NCI-H1417 (cell line): ENCODE measurements at places on chromosomes 1 and 21.

DNA sequence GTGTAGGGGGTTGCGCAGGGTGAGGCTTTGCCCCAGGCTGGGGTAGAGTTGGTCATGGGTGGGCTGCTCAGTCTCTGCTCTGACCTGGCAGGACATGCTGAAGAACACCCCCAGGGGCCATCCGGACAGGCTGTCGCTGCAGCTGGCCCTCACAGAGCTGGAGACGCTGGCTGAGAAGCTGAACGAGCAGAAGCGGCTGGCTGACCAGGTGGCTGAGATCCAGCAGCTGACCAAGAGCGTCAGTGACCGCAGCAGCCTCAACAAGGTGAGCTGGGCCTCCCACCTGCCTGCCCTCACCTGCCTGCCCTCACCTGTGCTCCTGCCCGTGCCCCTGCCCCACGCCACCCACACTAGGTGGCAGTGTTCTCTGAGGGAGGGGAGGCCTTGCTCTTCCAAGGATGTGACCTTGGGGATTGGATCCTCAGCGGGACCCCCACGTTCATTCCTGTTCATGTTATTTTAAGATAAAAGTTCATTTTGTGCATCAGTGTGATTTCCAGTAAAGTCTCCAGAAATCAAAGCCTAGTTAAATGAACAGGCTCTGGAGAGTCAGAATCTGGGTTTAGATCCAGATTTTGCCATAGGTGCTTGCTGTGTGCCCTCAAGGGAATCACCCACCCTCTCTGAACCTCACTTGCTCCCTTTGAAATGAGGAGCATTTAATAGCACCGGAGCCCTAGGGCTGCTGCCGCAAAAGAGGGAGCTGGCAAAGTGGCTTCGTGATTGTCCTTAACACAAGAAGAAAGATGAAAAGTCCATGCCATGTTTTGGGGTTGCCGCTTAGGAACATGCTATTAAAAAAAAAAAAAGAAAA lies 87.9 kb downstream of the ARHGEF10L start:
- DNase-seq: no peak

- DNase-seq: no peak
Measured at GRCh38 chr21:38243732-38244406, 12.9 kb upstream of the KCNJ15 start.

DNA sequence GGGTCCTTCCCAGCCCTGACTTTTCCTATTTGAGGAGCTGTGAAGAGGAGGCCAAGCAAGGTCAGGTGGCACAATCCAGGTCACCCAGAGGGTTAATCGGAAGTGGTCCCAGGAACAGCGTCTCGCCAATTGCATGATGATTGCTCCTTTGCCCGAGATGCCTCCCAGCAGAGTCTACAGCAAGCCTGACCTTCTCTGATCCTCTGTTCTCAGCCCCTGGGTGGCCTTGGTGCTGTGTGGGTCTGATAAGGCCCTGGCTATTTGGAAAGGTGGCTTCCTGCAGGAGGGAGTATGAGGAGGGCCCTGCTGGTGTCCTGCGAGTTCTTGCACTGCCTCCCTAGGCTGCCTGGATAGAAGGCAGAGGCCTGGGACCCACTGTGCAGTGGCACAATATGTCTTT lies 116.2 kb downstream of the FOXD2 start:
- no peak for DNase-seq

GRCh38 chr1:46043458-46044017 lies 88.9 kb downstream of the PIK3R3 start:
- DNase-seq: no peak

DNA sequence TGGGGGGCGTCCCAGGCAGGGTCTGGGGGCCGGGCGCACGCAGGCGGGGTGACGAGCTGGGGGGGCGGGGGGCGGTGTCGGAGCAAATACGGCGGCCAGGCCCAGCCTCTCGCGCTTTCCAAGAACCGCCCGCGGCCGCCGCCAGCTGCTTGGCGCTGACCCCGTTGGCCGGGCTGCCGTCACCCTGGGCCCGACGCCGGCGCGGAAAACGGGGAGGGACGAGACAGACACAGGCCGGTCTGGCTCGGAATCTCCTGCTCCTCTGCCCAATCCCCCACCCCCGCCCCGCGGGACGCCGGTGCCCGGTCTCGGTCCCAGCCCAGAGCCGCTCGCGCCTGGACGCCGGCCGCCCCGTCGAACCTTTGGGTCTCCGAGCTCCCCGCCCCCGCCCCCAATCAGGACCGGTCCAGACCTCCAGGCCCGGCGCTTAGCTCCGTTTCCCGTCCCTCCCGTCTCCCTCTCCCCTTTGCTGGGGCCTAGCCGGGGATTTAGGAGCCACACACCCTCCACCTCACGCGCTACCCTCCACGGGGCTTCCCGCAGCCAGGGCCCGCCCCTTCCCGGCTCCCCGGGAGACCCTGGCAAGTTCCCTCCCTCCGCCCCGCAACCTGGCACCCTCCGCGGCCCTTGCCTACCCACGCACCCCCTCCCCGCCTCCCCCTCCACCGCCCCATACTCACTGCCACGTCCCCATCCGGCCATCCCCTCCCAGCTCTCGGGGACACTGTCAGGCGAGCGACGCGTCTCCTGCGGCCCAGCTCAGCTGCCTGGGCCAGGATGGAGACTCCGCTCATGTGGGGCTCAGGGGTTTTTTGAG lies 800 bp upstream of the MMP23B start:
- DNase-seq: no peak

DNA sequence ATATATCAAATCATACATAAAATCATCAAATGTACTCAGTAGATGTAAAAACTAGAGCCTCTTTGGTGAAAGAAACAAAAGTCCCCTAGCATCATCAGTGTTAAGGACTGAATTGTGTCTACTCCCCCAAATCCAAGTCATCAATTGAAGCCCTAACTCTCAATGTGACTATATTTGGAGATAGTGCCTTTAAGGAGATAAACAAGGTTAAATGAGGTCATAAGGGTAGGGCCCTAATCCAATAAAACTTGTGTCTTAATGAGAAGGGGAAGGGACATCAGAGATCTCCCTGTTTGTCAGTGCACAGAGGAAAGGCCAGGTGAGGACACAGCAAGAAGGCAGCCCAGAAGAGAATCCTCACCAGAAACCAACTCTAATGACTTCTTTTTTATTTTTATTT lies 33.5 kb downstream of the USP24 start:
- DNase-seq: no peak

GRCh38 chr1:210397681-210398080 lies 69.0 kb downstream of the HHAT start:
- DNase-seq: no peak

GRCh38 chr1:79792219-79792930 lies 785.8 kb upstream of the ADGRL4 start:
- no peak for DNase-seq

- no peak for DNase-seq
Measured at GRCh38 chr1:50637460-50637859, 214.2 kb upstream of the DMRTA2 start.

GRCh38 chr1:59673573-59674450 lies 140.9 kb upstream of the HOOK1 start:
- DNase-seq: no peak

DNA sequence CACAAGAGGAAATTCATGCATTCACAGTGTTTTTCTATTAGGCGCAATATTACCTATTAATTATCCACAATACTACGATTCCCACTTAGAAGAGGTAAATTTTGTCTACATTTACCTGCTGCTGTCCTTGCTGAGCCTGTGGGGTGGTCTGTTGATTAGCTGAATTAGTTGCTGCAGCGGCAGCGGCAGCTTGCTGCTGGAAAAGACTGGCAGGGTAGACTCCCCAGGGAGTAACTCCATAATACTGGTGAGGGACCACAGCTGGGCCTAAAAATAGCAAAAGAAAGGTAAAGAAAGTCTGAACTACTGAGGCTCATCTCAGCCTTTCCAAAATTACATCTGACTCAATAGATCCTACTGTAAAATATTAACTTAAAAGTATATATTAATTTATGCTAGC lies 66.0 kb upstream of the SDC3 start:
- peak; percentile 29 for DNase-seq

DNA sequence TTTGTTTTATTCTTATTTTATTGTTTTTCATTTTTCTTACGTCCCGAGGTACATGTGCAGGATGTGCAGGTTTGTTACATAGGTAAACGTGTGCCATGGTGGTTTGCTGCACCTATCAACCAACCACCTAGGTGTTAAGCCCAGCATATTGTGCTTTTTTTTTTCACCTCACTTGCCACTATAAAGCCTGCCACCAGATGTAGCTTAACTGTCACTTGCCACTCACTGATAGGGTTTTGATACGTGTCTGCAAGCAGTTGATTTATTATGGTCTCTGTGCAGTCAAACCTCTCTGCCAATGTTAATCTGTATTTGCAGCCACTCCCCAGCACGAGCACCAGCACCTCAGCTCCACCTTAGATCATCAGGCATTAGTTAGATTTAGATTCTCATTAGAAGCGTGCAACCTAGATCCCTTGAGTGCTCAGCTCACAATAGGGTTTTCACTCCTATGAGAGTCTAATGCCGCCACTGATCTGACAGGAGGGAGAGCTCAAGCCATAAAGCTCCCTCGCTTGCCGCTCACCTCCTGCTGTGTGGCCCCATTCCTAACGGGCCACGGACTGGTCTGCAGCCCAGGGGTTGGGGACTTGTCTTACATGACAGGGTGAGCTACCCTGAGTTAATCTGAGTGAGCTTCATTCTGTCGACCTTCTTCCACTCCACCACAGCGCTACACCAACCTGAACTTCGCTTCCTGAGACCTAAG lies 17.9 kb upstream of the ABCG1 start:
- DNase-seq: no peak

DNA sequence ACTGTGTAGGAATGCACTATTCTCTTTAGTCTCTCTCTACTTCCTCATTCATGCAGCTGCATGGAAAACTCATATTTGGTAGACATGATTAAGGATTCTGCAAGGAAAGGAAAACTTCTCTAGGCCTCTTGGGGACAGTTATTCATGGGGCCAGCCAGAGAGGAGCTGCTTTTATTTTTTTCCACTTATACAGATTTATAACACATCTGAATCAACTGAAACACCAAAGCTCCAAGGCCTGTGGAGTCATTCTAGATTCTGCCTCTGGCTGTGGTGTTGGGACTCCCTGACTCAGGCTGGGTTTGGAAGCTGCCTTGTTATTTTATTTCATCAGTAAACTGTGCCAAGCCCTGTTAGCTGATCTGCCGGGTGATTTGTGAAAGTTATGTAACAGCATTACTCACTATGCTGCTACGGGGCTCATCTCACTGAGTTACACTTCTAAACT lies 83.9 kb upstream of the EDEM3 start:
- no peak for DNase-seq

DNA sequence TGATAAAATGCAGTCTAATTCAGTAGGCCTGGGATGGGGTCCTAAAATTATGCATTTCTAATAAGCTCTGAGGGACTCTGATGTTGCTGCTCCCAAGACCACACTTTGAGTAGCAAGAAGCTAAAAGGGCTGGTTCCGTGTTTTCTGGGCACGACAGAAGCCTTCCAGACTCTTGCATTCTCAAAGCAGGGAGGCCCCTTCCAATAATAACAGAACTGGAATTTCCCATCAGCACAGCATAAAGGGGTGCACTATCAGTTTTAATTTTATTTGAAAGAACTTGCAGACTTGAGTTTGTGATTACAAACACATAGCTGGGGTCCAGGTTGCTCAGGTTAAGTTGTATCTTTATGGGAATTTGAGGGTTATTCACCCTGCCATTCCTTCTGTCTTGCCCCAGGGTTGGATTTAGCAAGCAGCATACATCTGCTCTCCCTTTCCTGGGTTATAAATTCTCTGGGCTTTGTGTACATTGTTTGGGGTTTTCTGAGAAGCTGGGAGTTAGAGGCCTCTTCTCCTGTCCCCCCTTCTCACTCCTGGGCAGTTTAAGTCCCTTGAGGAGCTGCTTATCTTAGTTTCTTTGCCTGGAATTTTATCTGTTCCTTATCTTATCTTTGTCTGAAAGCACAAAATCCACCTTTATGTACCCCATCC lies 94.2 kb upstream of the SLC2A1 start:
- DNase-seq: no peak

- DNase-seq: no peak
Measured at GRCh38 chr21:38993561-38993960, 187.8 kb downstream of the ETS2 start.
